ENCODE measurements at places on chromosomes 12 and 14.

- DNase-seq = no peak
These were observed 64.2 kb downstream of the DIO3 start for GRCh38 chr14:101625336-101626097.

GRCh38 chr12:8692573-8692972 lies 5.2 kb upstream of the RIMKLB start:
- DNase-seq = no peak

DNA sequence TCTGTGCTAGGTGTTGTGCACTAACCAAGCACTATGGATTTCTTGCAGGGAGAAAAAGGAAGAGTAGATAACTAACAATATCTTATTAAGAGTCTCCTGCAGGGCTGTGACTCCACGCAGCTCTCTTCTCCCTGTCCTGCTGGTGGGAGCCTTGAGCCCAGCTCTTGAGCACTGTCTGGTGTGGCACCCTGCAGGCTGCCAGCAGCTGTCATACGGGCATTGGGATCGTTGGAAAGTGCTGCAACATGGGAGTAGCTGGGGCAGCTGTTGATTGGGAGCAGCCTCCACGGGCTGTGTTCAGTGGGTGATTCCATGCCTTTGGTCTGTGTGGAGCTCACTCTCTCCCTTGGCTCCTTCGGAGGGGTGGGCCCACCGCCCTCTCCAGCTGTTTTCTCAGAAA lies 125.3 kb downstream of the FBXL14 start:
- no peak for DNase-seq

- DNase-seq = no peak
These were observed 76.0 kb downstream of the CHGA start for GRCh38 chr14:92998946-92999345.

DNA sequence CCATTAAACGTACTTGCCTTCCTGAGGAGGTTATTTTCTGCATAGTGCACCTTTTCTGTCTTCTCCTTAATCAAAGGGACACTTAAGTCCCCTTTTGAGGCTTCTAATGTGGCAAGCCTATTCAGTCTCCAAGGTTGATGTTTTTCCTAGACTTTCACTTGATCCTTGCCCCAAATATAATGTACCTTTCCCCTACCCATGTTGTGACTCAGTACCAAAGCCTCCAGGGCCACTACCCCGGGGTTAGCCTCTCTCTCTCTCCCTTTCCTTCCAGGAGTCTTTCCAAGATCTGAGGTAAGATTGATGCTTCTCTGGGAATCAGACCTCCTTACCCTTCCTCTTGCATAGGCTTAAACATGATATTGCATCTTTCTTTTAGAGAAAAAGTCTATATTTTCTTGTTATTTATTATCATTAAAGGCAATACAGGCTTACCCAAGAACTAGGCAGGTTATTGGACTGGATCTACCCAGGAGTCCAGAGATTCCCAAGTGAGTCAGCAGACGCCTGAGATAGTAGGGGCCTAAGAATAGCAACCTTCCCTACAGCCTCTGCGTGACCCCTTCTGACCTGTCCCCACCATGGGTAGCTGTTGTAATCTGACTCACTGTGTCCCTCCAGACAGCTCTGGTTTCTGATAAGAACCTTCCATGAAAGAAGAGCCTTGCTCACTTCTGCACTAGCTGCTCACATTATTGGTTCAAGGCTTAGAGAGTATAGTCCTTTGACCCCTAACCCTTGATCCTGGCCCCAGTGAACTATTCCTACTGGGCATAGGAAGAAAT lies 172.9 kb downstream of the ZFP36L1 start:
- no peak for DNase-seq

- DNase-seq = no peak
These were observed at the start of gene MYF5 for GRCh38 chr12:80716696-80717469. TSS of gene MYF5 (plus strand) at chr12:80716912. CDS start at chr12:80717064, 152 bp downstream.

DNA sequence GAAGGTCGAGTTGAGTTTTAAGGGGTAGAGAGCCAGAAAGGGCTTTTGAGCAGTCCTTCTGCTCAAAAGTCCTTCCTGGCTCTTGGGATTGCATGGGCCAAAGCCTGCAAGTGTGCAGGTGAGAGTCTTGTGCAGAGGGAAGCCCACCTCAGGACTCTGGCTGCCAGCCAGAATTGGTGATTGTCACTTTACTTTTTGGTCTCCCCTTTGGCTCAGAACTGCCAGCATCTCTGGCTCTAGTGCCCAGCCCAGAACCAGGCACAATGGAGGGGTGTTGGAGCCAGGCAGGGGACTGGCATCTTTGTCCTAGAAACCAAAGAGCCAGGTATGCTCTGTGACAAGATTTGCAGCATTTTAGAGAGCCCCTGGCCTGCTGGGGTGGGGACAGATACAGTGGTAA lies 23.5 kb downstream of the FAM222A start:
- DNase-seq = no peak

- no peak for DNase-seq
These were observed 18.5 kb upstream of the CISTR start for GRCh38 chr12:53770281-53770680.

DNA sequence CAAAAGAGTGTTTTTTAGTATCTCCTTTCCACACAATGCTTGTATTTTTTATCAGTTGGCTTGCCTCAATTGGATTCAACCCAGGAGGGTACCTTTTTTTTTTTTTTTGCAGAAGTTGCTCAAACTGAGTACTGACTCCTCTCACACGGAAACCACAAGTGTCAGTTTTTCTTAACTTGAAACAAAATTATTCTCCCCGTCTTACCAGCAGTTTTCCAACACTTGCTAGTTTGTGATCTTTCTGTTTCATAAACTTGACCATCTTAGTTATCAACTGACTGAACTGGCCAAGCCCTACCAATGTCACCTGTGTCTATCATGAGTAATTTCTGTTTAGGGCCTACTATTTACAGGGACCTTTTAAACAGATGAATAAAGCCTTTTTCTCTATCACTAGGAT lies 34.1 kb upstream of the ITPR2 start:
- no peak for DNase-seq

- DNase-seq = no peak
These were observed 119.2 kb upstream of the RFLNA start for GRCh38 chr12:124175704-124176103.

DNA sequence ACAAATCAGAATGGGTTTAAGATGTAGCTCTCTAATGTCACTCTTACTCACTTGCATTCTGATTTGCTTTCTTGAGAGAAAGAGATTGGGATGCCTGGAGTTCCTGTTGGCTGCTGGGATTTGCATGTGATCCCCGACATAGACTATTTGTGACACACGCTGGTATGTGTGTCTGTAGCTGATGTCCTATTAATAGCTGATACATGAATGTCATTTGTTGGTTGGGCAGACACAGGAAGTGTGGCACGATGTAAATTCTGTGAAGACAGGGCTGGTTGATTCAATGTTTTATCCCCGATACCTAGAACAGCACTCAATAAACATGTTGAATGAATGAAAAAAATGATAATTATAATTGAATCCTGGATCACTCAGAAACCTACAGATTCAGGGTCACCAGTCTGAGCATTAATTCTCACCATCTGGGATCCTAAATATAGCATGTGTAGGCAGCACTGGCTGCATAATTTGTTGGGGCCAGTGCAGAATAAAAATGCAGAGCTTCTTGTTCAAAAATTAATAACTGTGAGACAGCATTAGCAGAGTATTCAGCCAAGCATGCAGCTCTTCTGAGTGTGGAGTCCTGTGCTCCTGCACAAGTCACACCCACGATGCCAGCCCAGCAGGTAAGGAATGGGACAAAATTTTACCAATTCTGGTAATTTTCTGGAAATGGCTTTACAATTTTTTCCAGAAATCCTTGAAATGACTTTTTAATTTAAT lies 35.5 kb upstream of the SOCS2 start:
- no peak for DNase-seq

DNA sequence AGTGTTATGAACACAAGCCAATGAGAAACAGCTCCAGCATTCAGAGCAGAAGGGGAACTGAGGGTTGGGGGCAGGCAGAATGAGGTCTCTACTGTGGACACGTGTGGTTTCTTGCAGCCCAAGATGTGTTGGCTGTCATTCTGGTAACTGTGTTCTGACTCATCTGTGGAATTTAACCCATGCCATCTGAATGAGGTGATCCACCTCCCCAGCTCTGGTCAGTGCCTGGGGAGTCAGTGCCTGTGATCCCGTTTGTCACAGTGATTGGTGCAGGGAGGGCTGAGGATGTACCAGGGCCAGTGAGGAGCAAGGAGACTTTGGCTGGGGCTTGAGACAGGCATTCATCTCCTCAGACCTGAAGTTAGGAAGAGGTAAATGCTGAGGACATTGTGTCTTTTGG lies 216.8 kb downstream of the MSRB3 start:
- DNase-seq = no peak

- DNase-seq = peak; percentile 63
These were observed 122.9 kb downstream of the PRKCH start for GRCh38 chr14:61444215-61444768.

- no peak for DNase-seq
These were observed 102.9 kb upstream of the RFLNA start for GRCh38 chr12:124191966-124192365.

DNA sequence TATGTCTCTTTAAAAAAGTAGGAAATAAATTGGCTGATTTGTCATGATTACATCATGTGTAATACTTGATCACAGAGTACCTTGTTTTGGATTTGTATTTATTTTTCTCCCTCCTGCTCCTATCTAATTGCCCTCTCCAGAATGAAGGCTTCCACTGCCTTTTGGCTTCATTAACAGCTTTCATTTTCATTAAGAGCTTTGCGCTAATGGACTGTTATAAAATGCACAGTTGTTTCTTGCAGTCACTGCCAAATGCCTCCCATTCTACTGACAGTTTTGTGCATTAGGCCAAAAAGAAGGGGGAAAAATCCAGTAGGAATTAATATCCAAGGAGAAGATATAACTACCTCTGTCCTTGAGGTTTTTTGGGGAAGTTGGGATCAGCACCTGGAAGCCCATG lies 159.2 kb downstream of the NRXN3 start:
- no peak for DNase-seq

- no peak for DNase-seq
These were observed 41.2 kb downstream of the DGLUCY start for GRCh38 chr14:91154851-91155625.

DNA sequence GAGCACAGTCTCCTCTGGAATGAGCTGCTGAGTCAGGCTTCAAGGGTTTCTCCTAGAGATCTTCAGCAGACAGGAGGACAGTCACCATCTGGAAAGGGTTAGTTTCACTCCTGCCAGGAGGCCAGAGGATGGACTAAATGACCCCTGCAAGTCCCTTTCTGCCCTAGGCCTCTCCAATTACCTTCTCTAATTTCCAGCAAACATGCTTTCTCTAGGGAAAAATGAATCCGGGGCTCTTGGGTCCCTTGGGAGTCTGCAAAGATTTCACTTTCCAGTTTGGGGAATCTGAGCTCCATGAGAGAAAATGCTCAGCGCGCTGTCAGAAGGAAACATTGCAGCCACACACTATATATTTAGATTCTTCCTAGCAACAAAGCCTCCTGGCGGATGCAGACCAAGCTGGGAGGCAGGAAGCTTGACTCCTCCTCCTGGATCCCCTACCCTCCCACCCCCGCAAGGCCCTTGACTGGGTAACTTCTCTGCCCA lies 184.4 kb upstream of the CCND2 start:
- no peak for DNase-seq

- no peak for DNase-seq
These were observed 29.3 kb upstream of the PWP1 start for GRCh38 chr12:107656302-107656701.

DNA sequence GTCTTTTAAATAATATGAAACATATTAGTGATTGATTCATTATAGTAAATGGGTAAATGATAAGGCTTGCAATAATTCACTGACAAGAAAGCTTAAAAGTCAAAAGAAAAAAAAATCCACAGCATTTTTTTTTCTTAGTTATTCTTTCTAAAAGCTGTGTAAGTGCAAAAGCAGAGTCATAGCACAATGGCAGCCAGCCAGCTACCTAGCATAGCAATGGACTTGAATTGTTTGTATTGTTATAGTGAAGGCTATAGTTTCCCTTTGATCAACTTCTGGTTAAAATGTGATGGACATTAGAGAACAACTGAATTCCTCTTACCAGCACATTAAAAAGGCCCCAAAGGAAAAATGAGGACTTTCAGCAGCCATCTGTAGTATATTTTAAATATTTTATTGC lies 232.1 kb downstream of the NAV3 start:
- DNase-seq = no peak

- no peak for DNase-seq
These were observed 139.6 kb downstream of the C12orf75 start for GRCh38 chr12:105470102-105470501.

- DNase-seq = no peak
These were observed 52.6 kb downstream of the ZNF664 start for GRCh38 chr12:124025661-124026060.

GRCh38 chr12:5262450-5262849 lies 169.5 kb upstream of the NTF3 start:
- DNase-seq = no peak

- peak; percentile 22 for DNase-seq
These were observed 156.8 kb upstream of the TMEM260 start for GRCh38 chr14:56422703-56423213.

- no peak for DNase-seq
These were observed 120.0 kb downstream of the PDE6H start for GRCh38 chr12:15092826-15093225.

DNA sequence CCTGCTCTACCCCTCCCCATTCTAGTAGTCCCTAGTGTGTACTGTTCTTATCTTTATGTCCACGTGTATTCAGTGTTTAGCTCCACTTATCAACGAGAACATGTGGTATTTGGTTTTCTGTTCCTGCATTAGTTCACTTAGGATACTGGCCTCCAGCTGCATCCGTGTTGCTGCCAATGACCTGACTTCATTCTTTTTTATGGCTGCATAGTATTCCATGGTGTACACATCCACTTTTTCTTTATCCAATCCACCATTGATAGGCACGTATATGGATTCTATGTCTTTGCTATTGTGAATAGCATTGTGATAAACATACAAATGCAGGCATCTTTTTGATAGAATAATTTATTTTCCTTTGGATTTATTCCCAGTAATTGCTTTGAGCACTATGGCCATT lies 327.7 kb downstream of the DUSP6 start:
- DNase-seq = no peak

GRCh38 chr12:62562846-62563245 lies 96.2 kb downstream of the MON2 start:
- no peak for DNase-seq

GRCh38 chr14:32102152-32102787 lies 25.2 kb downstream of the ARHGAP5 start:
- DNase-seq = peak; percentile 57

DNA sequence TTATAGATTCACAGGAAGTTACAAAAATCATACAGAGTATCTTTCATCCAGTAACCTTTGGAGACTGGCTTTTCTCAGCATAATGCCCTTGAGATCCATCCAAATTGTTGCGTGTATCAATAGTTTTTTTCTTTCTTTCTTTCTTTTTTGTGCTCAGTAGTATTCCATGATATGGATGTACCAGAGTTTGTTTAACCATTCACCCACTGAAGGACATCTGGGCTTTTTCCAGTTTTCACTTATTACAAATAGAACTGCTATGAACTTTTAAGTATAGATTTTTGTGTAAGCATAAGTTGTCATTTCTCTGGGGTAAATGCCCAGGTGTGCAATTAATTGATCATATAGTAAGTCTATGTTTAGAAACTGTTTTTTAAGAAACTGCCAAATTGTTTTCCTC lies 79.4 kb downstream of the FBXL14 start:
- DNase-seq = no peak

Measured in CD4-positive, alpha-beta memory T cell (primary cell).